Stimulated activated CD4-positive, alpha-beta T cell treated with anti-CD3 and anti-CD28 coated beads, TNF-alpha, amount 100 ng/mL, for 4 hours (primary cell): ENCODE measurements at places on chromosomes 16 and 17.

- no peak for DNase-seq
These were observed 670.0 kb downstream of the TOX3 start for GRCh38 chr16:51876934-51877333.

DNA sequence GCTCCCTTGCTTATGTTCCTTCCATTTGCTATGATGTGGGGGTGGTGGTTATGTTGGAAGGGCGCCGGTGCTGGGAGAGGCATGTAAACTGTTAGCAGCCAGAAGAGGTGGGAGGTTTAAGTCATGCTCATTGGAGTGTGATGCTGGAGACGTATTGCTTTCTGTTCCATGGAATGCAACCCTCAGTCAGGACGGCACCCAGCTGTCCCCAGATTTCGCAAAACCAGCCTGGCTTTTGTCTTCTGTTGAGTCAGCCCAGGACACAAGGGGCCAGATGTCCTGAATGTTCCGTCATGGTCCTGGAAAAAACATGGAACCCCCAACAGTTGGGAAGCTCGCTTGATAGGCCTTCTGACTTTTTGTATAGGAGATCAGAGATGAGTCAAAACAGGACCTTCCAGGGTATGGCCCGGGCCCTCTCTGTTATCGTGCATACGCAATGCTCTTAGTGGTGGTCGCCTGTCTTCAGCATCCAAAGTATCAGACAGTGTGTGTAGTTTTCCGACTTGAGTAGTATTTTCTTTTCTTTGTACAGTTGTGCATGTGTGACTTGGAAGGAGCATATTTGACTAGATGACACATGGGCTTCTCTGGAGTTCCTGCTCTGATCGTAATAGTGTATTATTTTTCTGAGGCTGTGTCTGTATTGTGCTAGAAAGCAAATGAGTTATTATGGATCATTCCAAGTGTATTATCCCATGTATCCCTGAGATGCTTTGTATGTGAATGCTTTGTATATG is 201.9 kb downstream of the SNX29 start:
- no peak for DNase-seq

GRCh38 chr16:14416184-14416583 is 213.9 kb downstream of the PARN start:
- DNase-seq, result no peak

DNA sequence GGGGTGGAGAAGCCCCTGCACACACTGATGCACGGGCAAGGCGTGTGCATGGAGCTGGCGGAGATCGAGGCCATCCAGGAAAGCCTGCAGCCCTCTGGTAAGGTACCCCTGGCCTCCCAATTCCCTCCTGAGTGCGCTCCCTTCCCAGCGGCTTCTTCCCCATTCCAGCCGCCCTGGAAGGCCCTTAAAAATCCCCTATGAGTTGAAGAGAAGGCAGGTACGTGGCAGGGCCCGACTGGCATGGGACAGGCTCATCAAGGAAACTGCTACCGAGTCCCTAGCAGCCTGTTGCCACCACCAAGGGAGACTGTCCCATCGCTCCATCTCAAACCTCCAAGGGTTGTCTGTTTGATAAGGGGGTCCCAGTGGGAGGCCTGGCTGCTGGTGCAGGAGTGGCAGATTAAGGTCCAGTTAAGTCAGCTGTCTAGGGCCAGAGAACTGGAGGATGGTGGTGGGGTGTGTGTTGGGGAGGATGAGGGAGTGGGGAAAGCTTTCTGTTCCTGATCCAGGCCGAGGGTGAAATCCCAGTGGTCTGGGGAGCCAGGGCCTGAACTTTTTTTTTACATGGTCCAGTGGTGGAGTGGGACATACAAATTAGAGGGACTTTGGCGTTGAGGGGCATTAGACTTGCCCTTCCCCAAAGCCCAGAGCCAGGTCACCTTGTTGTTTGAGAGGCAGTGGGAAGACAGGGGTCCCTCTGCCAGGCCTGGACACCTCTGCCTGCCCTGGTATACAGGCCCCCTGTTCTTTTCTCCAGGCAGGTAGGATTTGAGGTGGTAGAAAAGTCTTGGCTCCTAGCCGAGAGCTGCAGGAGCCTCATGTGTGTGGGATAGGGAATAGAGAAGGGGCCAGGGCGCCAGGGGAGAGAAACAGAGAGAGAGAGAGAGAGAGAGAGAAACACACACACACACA is 994 bp downstream of the IGFBP4 start:
- DNase-seq, result no peak

DNA sequence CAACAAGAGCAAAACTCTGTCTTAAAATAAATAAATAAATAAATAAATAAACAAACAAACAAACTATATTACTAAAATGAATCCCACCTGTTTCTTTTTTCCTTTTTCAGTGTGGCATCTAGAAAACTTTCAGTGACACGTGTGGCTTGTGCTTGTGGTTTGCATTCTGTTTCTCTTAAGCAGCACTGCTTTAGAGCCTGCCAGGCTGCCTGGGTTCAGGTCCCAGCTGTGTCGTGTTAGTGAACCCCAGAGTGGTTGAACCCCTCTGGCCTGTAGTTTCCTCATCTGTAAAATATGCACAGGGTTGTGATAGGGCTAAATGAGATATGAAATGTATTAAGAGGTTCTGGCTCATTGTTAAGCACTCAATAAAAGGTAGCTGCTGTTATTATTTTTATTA is 12.1 kb upstream of the EPN3 start:
- no peak for DNase-seq

DNA sequence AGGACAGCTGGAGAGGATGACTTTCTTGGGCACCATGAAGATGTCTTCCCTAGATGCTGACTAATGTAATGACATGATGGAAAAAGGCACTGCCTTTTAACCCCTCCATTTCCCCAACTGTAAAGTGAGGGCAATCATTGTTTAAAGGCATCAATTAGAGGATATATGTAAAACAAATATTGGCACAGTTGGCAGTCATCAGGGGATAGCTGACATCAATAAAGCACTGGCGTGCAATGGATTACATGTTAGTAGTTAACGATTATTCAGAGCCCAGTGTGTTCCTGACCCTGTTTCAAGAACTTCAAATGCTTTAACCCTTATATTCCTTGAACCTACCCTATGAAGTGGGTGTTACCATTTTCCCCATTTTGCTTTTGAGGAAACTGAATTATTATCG is 100.7 kb downstream of the TMEM114 start:
- DNase-seq, result no peak

GRCh38 chr16:10390867-10391266 is 5.0 kb downstream of the ATF7IP2 start:
- DNase-seq, result no peak

GRCh38 chr17:65556014-65556909 is 5.2 kb downstream of the AXIN2 start:
- peak; percentile 72 for DNase-seq

- DNase-seq, result no peak
These were observed 52.5 kb downstream of the TEKT5 start for GRCh38 chr16:10641953-10642949.

- no peak for DNase-seq
These were observed 9.2 kb downstream of the DNAH17 start for GRCh38 chr17:78567991-78568390.

DNA sequence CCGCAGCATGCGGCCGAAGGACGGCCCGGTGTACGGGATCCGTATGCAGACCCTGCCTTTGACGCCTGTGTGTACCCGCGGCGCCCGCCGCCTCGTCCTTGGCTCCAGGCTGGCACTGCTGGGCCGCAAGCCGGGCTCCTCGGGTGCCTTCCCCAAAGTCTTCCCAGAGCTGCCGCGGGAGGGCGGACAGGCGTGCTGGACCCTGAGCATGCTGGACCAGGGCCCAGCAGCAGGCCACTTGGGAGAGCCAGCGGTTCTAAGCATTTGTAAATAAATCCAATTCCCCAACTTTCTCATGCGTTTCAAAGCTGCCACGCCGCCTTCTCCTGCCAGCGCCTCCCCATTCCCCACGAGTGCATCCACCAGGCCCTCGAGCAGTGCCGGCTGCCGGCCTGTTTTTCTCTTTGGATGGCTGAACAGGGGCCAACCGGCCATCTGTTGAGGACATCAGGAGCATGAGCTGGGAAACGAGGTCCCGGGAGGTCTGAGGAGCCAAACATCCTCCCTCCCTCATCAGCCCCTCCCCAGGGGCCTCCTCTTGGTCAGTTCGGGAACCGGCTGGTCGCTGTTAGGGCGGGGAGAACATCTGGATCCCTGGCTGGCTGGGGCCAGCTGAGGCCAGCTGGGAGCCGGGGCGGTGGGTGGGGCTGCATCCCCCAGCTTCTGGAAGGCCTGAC is 20.5 kb upstream of the PABPN1L start:
- DNase-seq, result no peak

DNA sequence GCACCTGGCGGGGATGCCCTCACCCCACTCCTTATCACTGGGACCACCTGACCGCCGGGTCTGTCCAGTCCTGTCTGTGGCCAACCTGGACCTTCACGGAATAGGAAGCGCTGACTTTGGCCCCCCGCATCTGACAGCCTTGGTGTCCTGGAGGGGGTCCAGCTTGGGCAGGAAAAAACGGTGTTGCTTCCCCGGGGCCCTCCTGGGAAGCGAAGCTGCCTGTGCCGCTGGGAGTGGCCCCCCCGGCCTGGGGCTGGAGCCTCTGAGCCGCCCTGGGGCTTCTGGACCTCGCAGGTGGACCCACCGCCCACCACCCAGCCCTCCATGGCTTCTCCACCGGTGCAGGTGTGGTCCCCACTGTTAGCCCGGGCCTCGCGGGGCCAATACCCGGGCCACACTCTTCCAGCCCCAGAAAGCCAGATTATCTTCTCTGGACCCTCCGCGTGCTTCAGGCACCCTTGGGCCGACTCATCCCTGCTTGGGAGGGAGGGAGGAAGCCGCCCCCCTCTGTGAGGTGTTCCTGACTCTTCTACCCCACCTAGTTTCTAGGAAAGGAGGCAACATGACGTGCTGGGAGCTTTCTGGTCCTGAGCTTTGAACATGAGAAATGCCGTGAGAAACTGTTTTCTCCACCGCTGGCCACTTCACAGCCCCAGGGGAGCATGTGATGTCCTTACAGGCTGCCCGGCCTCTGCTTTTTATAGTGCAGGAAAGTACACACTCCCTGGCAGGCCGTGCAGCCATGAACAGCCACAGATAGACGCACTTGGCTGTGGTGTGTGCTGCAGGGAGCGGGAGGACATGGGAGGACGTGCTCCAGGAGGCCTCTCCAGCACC is 1.1 kb downstream of the C1QTNF1 start:
- DNase-seq, result no peak

DNA sequence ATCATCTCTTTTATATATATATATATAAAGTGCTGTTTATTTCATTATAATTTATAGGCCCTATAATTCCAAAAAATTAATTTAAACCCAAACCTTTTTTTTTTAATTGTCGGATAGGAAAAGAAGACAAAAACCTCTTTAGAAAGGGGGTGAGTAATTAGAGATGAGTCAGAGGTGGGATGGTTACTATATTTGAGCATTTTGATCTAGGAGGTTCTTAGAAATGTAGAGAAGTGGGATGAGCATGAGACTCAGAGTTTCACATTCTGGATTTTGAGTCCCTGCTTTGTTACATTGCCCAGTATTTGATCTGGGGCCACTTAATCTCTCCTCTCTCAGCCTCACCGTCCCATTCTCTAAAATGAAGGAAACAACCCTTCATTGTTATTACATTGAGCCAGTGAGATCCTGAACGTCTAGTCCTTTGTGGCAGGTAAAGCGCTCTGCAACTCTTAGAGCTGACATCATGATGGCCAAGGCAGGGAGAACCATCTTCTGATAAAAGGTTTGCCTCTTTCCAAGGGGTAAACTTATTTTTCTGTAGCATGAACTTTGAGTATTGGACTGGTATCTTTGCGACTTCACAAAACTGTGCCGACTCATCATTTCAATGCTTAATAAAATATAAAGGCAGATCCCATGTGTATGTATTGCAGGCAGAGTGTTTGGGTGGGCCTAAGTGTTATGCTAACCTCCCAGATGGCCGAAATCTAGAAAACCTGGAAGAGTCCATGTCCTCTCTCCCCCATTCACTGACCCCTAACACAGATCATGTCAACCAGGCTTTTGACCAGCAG is 21.3 kb downstream of the HS3ST3B1 start:
- DNase-seq, result no peak

DNA sequence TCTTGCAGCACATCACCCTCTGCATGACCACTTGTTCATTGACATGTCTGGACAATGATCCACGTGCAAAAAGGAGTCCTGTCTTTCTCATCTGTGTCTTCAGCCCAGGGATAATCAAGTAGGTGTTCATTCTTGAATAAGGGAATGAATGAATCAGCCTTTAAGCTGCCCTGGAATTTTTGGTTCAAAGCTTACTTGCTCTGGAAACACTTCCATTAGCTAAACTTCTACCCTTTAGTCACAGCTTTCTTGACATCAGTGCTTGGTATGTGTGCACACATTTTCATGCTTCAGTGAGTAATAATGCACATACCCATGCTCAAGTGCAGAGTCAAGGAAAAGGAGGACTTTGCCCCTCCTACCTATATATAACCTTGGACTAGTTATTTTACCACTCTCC is 103.0 kb upstream of the CDH13 start:
- no peak for DNase-seq

GRCh38 chr16:65384441-65384840 is 262.6 kb upstream of the CDH11 start:
- no peak for DNase-seq

DNA sequence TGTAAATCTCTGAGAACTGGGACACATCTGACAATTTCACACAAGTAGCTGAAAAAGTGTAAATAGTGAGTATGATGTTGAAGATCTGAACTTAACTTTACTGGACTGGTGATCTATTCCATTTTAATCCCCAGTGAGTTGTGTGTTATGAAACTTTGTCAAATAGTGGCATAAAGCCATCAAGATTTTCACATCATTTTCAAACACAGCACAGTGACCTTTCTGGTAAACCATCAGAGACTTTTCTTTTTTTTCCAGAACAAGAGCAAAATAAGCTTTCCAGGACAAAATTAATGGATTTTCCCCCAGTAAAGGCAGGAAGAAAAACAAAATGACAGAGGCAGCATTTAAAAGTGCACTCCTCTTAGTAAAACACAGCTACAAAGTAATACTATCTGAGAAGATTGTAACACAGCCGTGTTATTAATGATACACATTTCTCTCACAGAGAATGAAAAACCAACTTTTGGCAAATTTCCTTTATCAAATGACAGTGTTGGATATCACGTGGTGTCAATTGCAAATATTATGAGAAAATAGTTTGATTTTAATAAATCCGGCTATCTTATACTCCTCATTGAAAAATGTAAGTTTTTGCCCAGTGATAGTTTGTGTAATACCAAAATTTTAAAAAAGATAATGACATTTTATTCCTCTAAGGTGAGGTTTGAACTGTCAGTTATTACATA is 16.8 kb upstream of the COL1A1 start:
- no peak for DNase-seq

- no peak for DNase-seq
These were observed 141.1 kb downstream of the RGS9 start for GRCh38 chr17:65278050-65278819.

DNA sequence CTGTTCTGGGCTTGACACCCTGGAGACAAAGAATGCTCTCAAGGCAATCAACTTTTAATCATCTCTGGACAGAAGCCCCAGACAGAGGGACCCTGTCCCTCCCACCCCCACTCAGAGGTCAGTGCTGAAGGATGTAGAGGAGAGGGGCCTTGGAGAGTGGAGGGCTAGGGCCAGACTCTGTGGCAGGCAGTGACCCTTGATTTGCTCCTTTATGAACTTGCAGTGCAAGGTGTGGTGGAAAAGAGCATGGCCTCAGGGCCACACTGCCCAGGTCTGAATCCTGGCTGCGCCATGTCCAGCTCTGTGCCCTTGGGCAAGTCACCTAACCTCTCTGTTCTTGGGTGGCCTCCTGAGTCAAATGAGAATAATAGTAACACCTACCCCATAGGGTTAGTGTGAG is 134.3 kb downstream of the TMEM132E start:
- DNase-seq, result no peak

GRCh38 chr17:80263253-80264204 is 2.9 kb downstream of the RNF213 start:
- peak; percentile 65 for DNase-seq

- no peak for DNase-seq
These were observed 203.6 kb downstream of the CPPED1 start for GRCh38 chr16:12600116-12600515.
